Inflammatory macrophage treated with lipopolysaccharide for 4 hours (primary cell): ENCODE measurements at places on chromosomes 1 and 21.

DNA sequence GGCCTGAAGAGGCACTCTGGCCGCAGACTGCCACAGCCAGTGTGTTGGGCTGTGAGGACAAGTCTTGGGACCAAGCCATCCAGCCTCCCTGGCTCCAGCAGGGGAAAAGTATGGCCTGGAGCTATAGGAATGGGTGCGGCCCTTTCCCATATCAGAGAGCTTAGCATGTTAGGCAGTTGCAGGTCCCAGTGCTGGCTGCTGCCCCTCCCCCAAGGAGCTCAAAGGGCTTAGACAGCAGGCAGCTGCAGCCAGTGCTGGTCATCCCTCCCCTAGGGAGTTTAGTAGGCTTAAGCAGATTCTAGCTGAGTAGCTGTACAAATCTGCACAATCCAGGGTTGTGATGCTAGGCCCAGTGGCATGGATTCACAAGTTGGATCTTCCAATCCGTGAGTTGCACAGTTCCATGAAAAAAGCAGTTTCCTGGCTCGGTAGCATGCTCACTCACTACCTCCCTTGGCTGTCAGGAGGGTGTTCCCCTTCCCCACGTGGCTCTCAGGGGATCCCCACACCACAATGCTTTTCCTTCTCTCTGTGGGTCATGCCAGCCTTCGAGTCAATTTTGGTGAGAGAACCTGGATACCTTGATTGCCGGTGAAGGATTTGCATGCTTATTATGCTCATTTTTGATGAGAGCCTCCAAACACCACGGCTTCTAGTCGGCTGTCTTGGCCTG is 1490.8 kb downstream of the BRINP3 start:
- no peak for DNase-seq

GRCh38 chr21:17488620-17489019 is 24.2 kb upstream of the CXADR start:
- no peak for DNase-seq

DNA sequence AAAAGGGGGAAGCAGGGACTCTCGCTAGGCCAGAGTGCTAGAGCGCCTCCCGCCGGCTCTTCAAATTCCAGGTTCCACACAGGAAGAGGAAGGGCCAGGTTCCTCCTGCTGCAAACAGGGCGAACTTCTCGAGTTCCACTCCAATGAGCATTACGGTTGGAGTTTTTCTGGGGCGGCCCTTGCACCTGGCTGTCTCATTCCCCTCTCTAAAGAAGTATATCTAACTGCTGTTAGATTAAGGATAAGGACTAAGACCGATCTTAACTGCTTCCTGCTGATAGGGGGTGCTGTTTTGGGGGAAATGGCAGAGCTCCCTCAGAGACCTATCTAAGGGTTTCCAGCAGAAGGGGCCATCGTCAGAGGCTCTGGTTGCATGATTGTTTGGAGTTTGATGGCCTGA is 138.0 kb downstream of the RABGAP1L start:
- no peak for DNase-seq

GRCh38 chr1:48556186-48556850 is 84.3 kb upstream of the SPATA6 start:
- no peak for DNase-seq

DNA sequence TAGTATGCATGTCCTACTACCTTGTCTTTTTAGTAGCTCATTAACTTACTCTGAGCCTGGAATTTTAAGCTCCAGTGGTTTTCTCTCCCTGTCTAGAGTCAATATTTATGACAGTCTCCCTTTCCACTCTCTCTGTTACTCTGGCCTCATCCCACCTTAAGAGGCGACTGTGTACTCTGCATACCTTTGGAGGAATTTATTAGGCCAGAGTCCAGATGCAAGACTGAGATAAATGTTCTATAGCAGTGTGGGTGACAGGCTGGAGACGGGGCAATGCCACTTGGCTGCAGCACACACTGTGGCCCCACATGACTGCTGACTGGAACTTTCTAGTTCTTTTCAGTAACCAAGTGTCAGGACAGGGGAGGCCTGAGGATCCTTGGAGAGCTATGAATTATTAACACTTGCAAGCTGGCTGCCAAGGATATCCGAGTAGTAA is 4.1 kb upstream of the PDZK1 start:
- no peak for DNase-seq

GRCh38 chr1:55481634-55482033 is 266.5 kb upstream of the USP24 start:
- DNase-seq, result no peak

GRCh38 chr1:25580927-25581326 is 35.7 kb upstream of the MAN1C1 start:
- peak; percentile 49 for DNase-seq
